ENCODE measurements at places on chromosomes 1 and 21. TPM values are rescaled to one million over a fixed set of nuclear protein-coding genes. Genes with fewer than 3 reads are reported as not detected.

Gene C1orf185
- not detected for total RNA-seq

Gene S100A2
- total RNA-seq, result not detected

Gene LMX1A
- 1.7 TPM for total RNA-seq

Gene RGS13
- total RNA-seq, result not detected

Gene SLC6A17
- total RNA-seq, result 0.11 TPM

Gene CLCA2
- total RNA-seq, result not detected

Gene TSTD1
- total RNA-seq, result not detected

Gene SMG7
- total RNA-seq, result 26.4 TPM

Gene LRP8
- 10.0 TPM for total RNA-seq

Gene DDR2
- 77.9 TPM for total RNA-seq

Gene TIE1
- total RNA-seq, result 120 TPM

Gene GPR3
- 2.0 TPM for total RNA-seq

Gene CFAP141
- total RNA-seq, result not detected

Gene SLAMF1
- total RNA-seq, result not detected

GRCh38 chr1:227994632-227995300 lies 12.0 kb upstream of the WNT3A start:
- H3K4me3 ChIP-seq, result no peak overlapping the region
- H3K27ac ChIP-seq, result no peak overlapping the region
- H3K27me3 ChIP-seq, result no peaks in the 10 kb centered on the region

GRCh38 chr1:192978195-192978710 lies 80.9 kb downstream of the UCHL5 start:
- no peaks in the 10 kb centered on the region for H3K36me3 ChIP-seq
- DNase-seq, result no peak
- no peaks in the 10 kb centered on the region for H3K27me3 ChIP-seq
- H3K4me1 ChIP-seq, result no peaks in the 10 kb centered on the region
- no peak overlapping the region for H3K27ac ChIP-seq

DNA sequence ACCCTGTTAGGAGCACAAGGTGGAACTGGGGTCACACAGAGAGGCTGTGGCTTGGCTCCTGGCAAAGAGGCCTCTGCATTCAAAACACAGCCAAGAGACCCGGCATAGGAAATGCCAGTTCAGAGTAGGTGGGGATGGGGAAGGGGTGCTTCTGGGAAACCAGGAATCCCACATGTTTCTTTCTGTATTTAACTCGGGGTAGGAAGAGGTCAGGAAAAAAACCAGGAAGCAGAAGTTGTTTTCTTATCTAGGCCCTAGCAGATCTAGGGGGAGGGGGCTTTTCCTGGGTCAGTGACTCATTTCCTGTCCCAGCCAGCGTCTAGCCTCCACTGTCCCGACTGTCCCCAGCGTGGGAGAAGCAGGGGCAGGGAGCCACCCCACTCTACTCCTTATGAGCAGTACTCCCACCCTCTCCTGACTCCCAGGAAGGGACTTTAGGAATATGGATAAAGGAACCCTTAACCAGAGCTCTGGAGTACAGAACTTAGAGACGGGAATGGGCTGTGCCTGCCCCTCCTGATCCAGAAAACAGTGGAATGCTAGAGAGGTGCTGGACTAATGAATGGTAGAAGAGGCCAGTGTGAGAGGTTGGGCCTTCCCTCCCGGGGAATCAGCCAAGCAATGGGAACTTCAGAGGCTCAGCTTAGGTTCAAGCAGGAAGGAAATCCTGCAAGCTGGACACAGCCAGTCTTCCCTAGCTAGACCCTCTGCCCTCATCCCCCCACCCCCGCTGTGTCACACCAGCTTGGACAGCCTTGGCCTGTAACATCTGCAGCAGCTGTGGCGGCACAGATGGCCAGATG lies 5.7 kb downstream of the FHL3 start:
- H3K27ac ChIP-seq, result peak overlapping the region; percentile 96
- H3K4me1 ChIP-seq, result peaks cover 72% of the 10 kb centered on the region
- peak overlapping the region; percentile 35 for H3K4me3 ChIP-seq
- H3K36me3 ChIP-seq, result peaks cover 17% of the 10 kb centered on the region
- no peaks in the 10 kb centered on the region for H3K27me3 ChIP-seq

- peaks cover 6% of the 10 kb centered on the region for H3K36me3 ChIP-seq
- no peak overlapping the region for H3K4me3 ChIP-seq
- H3K4me1 ChIP-seq, result no peaks in the 10 kb centered on the region
- DNase-seq, result no peak
- no peak overlapping the region for H3K27ac ChIP-seq
Observed at GRCh38 chr1:224264321-224264720, 65.7 kb downstream of the NVL start.

DNA sequence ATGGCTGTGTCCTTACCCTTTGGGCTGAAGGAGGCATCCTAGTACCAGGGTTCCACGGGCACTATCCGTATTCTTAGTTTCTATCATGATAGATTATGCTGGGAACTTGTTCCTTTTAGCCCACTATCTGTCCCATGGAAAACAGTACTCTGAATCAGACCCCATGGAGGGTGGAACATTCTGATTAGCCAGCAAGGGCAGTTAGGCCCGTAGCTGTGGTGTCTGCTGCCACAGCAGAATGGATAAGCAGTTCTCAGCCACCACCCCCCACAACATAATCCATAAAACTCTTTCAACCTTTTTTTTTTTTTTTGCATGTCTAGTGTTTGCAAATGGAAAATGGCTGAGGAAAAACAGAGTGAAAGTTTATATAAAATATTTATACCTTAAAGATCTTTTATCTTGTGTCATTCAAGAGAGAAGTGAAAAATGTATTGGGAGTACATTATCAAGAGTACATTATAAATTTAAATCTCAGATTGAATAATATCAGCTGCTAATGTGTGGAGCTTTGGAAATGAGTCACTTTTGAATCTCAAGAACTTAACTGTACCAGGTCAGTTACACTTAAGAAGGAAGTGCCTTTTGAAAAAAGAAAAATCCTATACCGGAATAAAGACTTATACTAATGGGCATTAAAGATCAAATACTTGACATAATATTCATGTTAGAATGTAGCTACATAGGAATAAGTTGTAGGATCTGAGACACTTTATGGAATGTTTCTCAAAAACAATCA lies 80.3 kb downstream of the NFIA start:
- H3K4me3 ChIP-seq, result no peak overlapping the region
- peak overlapping the region; percentile 14 for H3K27ac ChIP-seq
- peaks cover 10% of the 10 kb centered on the region for H3K4me1 ChIP-seq
- no peaks in the 10 kb centered on the region for H3K27me3 ChIP-seq
- no peak for DNase-seq
- no peaks in the 10 kb centered on the region for H3K36me3 ChIP-seq

DNA sequence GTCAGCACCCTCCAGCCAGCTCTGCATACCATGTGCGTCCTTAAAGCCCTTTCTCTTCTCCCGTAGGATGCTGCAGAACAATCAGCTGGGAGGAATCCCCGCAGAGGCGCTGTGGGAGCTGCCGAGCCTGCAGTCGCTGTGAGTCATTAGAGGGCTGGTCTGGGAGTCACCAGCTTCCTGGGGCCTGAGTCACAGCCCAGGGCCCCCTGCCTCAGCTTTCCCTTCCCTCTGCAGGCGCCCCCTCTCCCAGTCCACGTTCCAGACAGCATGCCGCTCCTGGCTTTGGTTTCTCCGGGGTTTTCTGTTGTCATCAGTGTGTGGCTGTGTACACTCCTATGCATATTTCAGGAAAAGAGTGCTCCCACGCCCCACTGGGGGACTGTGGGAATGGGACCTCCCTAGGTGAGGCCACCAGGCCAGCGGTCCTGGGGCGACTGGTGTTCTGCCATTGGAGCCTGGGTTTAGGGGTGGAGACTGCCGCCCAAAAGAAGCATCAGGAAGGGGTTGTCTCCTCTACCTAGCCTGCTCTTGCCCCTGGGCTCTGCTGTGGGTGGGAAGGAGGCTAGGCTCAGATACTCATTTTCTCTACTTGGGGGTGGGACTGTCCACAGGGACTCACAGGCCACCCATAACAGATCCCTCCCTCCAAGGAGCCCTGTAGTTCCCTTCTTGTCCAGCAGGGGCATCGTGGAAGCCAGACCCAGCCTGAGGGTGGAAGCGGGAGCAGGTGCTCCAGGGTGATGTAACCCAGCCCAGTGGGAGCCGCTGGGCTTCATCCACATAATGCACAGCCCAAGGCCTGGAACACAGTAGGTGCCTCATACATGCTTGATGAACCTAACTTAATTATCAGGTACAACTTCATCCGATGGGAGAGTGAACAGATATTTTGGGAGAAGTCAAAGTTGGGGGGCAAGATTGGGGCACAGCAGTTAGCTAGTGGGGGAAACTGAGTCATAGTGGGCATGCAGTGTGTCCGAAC lies 42.5 kb downstream of the LGR6 start:
- no peaks in the 10 kb centered on the region for H3K27me3 ChIP-seq
- peak overlapping the region; percentile 3 for H3K4me3 ChIP-seq
- peaks cover 3% of the 10 kb centered on the region for H3K36me3 ChIP-seq

DNA sequence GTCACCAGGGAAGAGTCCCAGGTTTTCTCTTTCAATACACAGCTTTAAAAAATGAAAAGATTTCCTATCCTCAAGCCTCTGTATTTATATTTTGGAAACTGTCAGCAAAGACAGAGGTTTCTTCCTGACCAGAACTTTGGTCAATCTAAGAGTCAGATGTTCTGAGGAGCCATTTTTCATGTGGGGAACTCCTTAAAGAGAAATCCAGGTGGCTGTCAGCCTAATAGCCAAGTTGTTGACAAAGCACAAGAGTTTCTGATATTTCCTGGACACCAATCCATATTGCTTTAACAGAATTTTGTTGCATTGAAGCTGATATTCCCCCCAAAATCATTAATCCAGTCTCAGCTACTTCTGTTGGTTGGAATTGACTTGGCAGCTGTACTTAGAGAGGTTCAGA lies 318.6 kb upstream of the NFIA start:
- H3K36me3 ChIP-seq, result no peaks in the 10 kb centered on the region
- no peaks in the 10 kb centered on the region for H3K4me1 ChIP-seq
- no peak for DNase-seq
- H3K4me3 ChIP-seq, result no peak overlapping the region
- H3K27me3 ChIP-seq, result no peaks in the 10 kb centered on the region

GRCh38 chr1:206556047-206556749 lies 48.9 kb downstream of the RASSF5 start:
- no peak overlapping the region for H3K27ac ChIP-seq
- no peaks in the 10 kb centered on the region for H3K36me3 ChIP-seq
- H3K27me3 ChIP-seq, result no peaks in the 10 kb centered on the region
- no peak overlapping the region for H3K4me3 ChIP-seq
- DNase-seq, result no peak

GRCh38 chr1:190904091-190904695 lies 426.5 kb upstream of the BRINP3 start:
- no peak overlapping the region for H3K4me3 ChIP-seq
- no peaks in the 10 kb centered on the region for H3K4me1 ChIP-seq
- no peak overlapping the region for H3K27ac ChIP-seq
- H3K27me3 ChIP-seq, result no peaks in the 10 kb centered on the region
- no peaks in the 10 kb centered on the region for H3K36me3 ChIP-seq

GRCh38 chr1:83818916-83819315 lies 180.0 kb downstream of the TTLL7 start:
- DNase-seq, result no peak
- H3K27ac ChIP-seq, result no peak overlapping the region
- H3K27me3 ChIP-seq, result no peaks in the 10 kb centered on the region
- no peak overlapping the region for H3K4me3 ChIP-seq

DNA sequence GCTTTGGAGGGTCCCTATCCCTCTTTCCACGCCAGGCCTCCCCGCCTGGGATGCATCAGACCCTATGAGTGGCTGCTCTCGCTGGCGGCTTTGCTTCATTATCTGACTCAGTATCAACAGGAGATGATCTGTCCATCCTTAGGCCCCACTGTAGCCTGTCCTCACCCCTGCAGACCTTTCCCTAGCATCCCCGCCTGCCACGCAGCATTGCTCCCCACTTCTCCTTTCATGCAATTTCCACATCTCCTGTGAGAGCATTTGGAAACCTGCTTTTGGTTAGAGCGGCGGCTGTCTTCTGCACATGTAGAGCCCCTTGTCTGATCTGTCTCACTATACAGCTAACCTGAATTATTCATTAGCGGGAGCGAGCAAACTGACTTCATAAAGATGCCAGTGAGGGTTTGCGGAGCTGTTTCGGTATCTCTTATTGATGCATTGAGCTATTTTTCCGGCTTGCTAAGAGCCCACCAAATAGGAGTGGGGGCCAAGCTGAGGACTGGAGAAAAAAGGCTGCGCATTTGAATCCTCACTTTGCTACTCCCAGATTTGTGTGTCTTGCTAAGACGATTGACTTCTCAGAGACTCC lies 40.0 kb upstream of the ATP2B4 start:
- no peaks in the 10 kb centered on the region for H3K27me3 ChIP-seq
- no peak overlapping the region for H3K4me3 ChIP-seq
- H3K4me1 ChIP-seq, result no peaks in the 10 kb centered on the region
- no peaks in the 10 kb centered on the region for H3K36me3 ChIP-seq
- DNase-seq, result no peak
- H3K27ac ChIP-seq, result no peak overlapping the region

DNA sequence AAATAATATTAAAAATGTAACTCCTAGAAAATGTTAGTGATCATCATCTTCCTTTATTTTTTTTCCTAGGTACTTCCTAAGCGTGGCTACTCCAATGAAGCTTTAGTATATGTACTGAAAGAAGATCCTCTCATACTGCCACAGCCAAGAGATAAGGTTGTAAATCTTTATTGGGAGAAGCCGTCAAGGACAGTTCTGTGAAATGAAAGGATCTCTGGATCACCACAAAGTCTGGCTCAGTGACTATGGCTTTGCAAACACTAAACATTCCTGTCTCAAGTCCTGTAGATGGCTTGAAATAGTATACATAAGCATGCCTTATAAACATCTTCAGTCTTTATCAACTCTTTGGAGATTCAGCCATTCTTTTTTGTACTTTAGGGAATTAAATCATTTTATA lies 61.2 kb upstream of the DPH5 start:
- H3K4me3 ChIP-seq, result no peak overlapping the region
- DNase-seq, result no peak
- H3K4me1 ChIP-seq, result no peaks in the 10 kb centered on the region
- no peak overlapping the region for H3K27ac ChIP-seq

- H3K4me3 ChIP-seq, result no peak overlapping the region
- H3K36me3 ChIP-seq, result peaks cover 19% of the 10 kb centered on the region
- DNase-seq, result no peak
Observed at GRCh38 chr1:26832249-26832960, 5.9 kb downstream of the ZDHHC18 start.

DNA sequence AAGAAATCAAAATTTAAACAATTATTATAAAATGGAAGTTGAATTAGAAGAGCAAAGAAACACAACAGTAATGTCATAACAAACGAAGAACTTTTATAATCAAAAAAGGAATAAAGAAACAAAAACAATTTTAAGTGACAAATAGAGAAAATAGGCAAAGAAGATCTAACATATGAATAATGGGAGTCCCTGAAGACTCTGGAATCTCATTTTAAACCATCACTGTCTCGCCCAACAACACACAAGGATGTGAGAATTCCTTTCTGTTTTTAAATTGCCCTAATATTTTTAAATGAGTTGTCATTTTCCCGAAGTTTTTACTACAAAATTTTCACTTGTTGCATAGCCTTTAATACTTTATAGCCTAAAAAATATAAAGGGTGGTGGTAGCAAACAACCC lies 4.3 kb upstream of the NDC1 start:
- no peak for DNase-seq
- no peaks in the 10 kb centered on the region for H3K36me3 ChIP-seq
- H3K4me1 ChIP-seq, result peaks cover 4% of the 10 kb centered on the region
- no peak overlapping the region for H3K4me3 ChIP-seq
- H3K27ac ChIP-seq, result no peak overlapping the region

- peak overlapping the region; percentile 78 for H3K27ac ChIP-seq
- no peaks in the 10 kb centered on the region for H3K36me3 ChIP-seq
- peak; percentile 84 for DNase-seq
- H3K27me3 ChIP-seq, result no peaks in the 10 kb centered on the region
Observed at GRCh38 chr1:8061210-8061609, 35.1 kb upstream of the ERRFI1 start.

GRCh38 chr1:78676993-78677392 lies 27.4 kb downstream of the IFI44 start:
- no peak overlapping the region for H3K4me3 ChIP-seq
- H3K4me1 ChIP-seq, result no peaks in the 10 kb centered on the region
- H3K36me3 ChIP-seq, result no peaks in the 10 kb centered on the region
- H3K27ac ChIP-seq, result no peak overlapping the region
